ENCODE measurements at places on chromosomes 3 and 15.

DNA sequence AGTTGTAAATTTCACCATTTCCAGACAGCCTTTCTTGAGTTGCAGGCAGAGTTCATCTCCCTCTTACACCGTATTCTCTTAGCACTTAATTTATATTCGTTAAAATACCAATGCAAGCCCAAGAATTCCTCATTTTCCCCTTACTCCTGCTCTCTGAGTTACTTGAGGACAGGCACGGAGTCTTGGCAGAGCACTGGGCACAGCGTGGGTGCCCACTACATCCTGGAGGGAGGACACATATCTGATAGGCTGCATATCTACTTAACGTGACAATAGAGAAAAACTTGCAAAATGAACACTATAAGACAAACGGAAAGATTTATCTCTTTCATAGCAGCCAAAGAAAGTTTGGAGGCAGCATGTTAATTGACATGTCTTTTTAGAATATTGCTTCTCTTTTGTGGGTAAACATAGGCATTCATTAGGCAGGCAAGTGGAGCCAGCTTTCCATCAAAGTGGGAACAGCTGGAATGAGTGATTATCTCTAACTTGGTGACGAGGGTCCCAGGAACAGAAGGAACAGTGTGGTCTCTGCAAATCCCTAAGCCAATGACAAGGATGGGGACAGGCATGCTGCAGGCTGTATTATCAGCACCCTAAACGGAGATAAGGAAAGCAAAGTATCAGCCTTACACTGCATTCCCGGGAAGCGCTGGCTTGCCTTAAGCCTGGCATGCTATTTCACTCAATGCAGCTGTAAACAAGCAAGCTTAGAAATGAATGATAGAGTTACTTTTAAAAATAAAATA is 116.5 kb downstream of the RTP4 start:
- no peak for DNase-seq

DNA sequence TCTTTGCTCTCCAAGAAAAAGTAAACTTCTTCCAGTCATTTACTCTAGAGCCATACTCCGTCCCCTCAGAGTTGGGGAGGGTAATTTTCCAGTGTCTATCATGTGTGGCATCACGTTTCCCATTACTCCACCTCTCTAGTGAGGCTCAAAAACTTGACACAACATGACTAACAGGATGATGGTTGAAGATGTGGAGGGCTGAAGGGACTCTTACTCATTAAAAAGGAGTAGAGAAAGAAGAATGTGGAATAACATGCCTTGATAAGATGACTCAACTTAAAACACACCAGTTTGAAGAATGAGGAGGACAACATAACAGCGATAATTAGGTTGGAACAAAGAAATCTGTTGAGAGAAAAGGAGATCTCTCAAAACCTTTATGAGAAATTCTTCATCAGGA is 894.3 kb downstream of the OTOL1 start:
- no peak for DNase-seq

DNA sequence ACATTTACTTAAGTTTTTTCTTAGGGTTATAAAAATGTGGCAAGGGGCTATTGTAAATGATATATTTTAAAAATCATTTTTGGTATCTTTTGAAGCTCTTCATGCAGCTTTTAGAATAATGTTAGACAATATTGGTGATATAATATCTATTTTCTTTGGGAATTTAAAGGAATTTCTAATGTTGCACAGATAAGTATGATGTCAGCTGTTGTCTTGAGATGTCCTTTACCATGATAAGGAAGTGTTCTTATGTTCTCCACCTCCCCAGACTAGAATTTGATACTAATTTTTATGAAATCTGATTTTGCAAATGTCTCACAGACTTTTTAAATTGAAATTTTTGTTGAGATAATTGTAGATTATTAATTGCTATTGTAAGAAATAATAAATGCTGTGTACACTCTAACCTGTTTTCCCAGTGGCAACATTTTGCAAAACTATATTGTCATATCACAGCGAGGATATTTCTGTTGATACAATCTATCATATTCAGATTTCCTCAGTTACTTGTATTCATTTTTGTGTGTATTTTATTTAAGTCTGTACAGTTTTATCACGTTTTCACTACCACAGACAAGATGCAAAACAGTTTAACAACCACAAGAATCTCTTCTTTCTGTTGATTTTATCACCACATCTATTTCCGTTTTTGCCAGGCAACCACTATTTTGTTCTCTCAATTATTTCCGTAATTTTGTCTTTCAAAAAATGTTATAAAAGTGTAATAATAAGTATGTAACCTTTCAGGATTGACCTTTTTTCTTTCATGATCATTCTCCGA is 55.4 kb downstream of the SPRED1 start:
- no peak for DNase-seq

DNA sequence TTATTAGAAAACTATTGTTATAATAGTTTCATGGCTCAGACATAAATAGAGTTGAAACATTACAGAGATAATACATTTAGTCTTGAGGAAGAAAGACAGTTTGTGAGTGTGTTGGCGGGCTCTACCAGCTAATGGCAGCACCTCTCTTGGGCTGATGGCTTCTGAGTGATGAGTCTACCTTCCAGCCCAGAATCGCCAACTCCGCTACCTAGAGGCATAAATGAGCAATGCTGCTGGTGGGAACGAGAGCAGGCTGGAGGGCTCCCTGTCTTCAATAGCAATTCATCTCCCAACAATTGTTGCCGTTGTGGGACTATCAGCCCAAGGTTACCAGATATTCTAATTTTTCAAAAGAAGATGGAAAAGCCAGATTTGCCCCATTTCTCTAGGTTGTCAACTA is 388.7 kb downstream of the FOXP1 start:
- no peak for DNase-seq

- no peak for DNase-seq
Measured at GRCh38 chr15:52254391-52254790, 41.2 kb downstream of the MYO5C start.

GRCh38 chr3:36812240-36812639 is 47.9 kb upstream of the DCLK3 start:
- no peak for DNase-seq

GRCh38 chr15:99124641-99125040 is 19.8 kb downstream of the SYNM start:
- no peak for DNase-seq

DNA sequence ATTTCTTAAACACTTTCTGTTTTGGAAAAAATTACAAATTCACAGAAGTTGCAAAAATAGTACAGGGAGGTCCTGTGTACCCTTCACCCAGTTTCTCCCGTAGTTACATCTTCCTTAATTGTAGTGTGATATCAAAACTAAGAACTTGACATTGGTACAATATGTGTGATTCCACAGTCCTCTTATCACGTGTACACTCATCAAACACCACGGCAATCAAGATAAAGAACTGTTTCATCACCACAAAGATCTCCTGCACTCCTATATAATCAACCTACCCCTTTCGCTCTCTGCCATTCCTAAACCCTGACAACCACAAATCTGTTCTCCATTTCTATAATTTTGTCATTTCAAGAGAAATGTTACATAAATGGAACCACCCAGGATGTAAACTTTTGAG is 31.4 kb downstream of the POMGNT2 start:
- DNase-seq: no peak

DNA sequence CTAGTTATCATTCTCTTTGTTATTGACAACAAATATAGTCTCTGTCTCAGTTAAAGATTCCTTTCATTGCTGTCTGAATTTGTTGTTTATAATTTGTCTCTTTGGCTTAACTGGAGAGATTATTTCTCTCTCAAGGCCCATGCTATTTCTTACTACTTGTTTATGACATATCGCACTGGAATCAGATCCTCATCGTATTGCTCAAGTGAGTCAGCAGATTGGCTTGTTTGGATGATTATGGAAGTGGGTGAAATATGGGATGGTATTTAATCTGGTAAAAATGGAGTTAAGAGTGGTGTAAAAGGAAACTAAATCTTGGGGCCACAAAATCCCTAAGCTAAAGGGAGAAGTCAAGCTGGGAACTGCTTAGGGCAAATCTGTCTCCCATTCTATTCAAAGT is 613.1 kb downstream of the SI start:
- no peak for DNase-seq

DNA sequence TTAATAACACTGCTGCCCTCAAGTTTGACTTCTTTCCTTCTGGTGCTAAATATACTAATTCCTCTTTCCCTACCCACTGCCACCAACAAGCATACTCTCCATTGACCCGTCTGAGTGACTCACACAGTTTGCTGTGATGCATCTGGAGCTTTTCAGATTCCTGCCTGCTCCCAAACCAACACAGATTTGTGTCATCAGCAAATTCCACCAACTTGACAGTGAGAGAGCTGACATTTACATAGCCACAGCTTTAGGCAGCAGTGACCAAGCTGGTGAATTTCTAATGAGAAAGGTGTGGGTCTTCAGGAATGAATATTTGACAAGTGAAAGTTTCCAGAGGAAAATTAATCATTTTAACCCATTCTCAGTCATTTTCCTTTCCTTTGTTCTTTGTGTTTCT is 96.5 kb upstream of the PRICKLE2 start:
- DNase-seq: no peak

- DNase-seq: no peak
Measured at GRCh38 chr3:59717679-59718205, 667.9 kb upstream of the CFAP20DC start.

DNA sequence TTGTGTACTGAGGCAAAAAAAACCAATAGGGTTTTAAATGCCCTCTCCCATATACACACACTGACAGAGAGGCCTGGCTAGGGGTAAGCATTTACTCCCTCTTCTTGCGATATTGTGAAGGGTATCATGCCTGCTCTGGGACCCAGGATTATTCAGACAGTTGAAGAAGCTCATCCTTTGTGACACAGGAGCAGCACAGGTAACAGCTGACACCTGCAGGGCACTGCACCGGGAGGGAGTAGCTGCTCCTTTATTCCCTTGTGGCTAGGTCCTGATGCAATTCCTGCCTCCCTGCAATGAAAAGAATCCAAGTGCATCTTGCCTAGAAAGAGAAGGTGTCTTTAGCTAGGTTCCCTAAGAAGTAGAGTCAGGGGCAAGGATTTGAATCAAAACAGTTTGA is 23.4 kb downstream of the POMGNT2 start:
- no peak for DNase-seq

GRCh38 chr3:54376939-54377578 is 254.7 kb downstream of the CACNA2D3 start:
- DNase-seq: no peak
